Esophagus squamous epithelium (tissue), 5 donors: ENCODE measurements at places on chromosomes 12 and 14.

DNA sequence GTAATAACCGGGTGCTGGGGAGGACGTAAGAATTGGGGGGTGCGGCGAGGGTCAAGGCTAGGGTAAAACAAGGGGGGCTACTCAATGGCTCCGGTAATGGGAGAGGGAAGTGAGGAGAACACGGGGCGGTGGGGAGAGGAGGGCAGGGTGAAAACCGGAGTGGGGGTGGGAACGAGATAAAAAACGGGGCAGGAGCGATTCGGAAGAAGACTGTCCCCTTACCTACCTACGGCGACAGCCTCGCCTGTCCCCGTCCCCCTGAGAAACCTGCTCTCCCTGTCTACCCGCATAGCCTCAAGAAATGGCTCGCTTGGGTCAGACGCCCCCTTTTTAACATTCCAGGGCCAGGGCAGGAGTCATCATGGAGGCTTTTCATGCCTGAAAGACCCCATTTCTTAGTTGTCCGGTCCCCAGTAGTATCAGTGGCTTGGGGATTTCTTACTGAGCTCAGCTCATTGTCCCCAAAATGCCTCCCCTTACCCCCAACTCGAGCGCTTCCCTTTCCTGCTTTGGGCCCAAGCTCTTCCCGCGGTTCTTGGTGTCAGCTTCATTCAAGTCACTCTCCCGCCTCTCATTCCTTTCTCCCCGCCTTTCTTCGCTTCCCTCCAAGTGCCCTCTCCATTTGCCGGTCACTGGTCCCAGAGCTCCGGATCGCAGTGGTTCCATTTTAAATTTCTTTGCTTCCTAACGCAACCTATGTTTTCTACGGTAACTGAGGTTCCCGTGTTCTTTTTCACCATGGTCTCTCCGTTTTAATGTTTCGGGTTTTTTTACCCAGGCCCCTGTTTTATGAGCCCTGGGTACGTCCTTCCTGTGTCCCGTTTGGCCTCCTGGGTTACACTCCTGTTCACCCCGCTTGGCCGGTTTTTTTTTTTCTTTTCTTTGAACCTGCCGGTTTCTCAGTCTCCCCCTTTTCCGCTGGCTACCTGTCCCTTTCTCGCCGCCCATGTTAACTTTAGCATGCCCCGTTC is 1.2 kb upstream of the WSB2 start:
- no peak for DNase-seq

DNA sequence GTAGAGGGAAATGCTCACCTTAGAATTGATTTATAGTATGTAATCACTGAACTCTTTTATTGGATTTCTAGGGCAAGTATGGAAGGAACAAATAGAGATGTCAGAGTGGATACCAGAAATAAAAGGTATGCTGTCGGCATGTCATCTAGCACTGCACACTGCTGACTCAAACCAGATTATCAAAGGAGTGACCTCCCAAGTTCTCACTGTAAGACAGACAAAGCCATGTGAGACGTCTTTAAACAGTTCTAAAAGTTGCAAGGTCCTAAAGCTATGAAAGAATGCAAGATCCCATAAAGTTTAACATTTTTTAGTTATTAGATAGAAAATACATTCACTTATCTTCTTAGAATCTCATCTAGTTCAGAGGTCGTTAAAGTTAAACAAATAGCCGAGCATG is 70.0 kb upstream of the CPM start:
- no peak for DNase-seq

DNA sequence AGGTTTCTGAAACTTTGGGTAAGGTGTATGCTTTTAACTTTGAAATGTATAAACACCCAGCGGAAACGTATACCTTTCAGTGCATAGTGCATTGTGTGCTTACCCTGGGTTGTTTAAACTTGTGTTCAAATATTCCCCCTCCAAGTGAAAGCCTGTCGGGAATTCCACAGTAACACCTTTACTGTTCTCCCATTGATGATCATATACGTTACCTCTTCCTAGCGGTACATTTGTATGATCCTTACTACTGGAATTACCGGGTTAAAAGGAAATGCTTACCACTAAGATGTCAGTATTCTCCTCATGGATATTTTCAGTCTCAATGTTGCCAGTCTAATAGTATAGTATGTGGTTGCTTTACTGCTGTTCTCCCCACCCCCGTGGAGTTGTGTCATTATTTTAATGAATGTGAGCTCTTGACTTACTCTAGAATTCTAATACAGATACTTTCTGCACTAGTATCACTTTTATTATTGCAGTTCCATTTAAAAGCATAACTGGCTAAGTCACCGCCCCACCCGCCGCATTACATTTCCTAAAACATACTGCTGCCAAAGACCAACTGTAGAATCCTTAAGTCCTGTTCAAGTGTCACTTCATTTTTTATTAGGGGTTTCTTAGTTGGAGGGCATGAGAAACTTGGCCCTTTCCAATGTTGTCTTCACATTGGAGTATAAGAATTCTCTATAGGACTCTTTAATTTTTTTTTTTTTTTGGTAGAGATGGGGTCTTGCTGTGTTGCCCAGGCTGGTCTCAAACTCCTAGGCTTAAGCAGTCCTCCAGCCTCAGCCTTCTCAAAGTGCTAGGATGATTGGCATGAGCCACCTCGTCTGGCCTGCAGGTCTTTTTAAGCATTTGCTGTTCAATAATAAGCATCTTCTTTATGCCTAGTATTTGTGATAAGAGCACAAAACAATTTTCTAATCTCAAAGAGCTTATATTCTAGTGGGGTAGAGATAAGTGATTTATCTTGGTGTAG is 24.9 kb downstream of the NUDT4 start:
- no peak for DNase-seq

DNA sequence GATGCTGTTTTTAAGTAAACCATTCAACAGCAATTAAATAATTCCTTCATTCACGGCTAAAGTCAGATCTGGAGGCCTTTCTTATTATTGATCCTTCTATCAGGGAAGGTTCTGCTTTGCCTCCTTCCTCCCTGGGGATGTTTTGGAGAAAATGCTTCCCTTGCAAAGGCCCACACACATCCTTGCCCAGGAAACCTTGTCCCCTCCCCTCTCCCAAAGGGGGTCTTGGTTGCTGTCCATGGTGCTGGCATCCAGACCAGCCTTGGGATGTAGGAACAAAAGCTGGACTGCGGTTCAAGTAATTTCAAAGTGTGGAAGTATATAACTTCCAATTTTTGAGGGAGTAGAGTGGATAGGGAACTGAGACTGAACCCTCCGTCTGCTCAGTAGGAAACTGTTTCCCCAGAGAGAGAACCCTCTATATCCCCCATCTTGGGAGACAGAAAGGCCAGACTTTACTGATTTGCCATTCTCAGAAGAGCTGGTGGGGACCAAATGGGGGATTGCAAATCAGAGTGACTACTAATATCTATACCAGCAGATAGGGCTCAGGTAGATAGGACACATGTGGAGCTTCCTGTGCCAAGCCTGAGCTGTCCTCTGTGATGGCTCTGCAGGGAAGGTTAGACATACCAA is 5.6 kb downstream of the MARCHF9 start:
- no peak for DNase-seq

- no peak for DNase-seq
Observed at GRCh38 chr12:120373683-120374082, 4.7 kb upstream of the MSI1 start.

DNA sequence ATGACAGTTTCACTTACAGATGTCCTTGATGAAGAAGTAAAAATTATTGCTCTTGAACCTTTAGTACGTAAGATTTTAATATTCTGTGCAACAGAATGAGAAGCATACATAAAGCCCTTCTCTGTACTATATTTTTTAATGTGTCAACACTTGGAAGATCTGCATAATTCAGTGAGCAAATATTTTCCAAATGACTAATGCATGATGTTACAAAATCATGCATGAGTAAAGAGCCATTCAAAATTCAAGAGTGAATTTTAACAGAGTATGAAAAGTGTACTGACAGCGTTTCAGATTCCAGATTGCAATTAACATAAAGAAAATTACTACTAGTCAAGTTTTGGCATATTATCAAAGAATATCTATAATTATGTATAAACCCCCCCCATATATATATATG is 101.4 kb upstream of the BBS10 start:
- DNase-seq = no peak

GRCh38 chr14:33413381-33413780 is 474.7 kb downstream of the NPAS3 start:
- no peak for DNase-seq

GRCh38 chr12:102095677-102096263 is 24.1 kb downstream of the NUP37 start:
- DNase-seq = no peak

DNA sequence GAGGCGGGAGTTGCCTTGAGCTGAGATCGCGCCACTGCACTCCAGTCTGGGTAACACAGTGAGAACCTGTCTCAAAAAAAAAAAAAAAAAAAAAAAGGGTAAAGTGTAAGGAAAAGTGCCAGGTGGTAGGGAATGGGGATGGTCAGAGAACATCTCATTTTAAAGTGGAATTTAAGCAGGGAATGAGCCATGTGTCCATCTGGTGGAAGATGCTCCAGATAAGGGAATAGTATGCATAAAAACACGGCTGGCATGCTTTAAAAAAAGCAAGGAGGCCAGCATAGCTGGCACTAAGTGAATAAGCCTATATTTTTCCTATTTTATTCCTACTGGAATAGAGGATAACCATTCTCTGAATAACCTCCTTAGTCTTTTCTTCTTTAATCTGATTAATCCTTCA is 33.7 kb downstream of the FAM186A start:
- no peak for DNase-seq

GRCh38 chr14:77598366-77599070 is 17.9 kb downstream of the SPTLC2 start:
- DNase-seq = no peak

- DNase-seq = no peak
Observed at GRCh38 chr12:99133401-99133800, 488.3 kb downstream of the APAF1 start.

- DNase-seq = no peak
Observed at GRCh38 chr12:13167226-13167625, 29.3 kb upstream of the EMP1 start.

- no peak for DNase-seq
Observed at GRCh38 chr14:44979273-44979672, 17.3 kb downstream of the TOGARAM1 start.

- no peak for DNase-seq
Observed at GRCh38 chr14:36817071-36817930, 155.6 kb downstream of the PAX9 start.

- no peak for DNase-seq
Observed at GRCh38 chr14:51490205-51490604, 161.5 kb upstream of the FRMD6 start.

DNA sequence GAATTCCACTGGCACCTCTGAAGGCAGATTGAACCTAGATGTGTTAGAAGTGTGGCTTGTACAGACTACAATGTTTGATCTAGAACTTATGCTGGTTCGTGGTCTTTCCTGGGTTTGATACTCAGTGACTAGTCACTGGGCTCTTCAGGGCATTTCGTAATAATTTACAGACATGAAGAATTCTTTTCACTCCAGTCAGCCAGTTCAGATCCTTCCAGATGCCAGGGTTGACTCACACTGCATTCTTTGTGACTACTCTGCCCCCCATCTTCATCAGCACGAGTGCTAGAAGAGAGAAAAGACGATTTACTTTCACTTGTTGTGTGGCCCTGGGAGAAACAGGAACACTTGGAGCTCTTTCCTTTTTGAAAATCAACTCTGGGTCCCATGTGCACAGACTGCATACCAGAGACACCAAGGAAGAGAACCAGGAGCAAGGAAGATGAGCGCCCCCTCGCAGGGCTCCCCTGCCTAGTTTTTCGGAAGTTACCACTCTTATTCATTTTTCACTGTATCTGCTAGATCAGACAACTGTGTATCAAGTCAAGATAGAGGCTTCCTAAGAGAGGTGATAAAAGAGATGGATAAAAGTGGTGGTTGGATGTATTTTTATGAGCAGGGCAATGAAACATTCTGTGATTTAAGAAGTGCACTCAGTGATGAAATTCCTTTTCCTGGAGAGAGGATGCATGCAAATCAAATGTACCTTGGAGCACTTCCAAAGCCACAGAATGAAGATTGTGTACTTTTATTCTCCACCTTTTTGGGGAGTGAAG is 33.5 kb upstream of the EVL start:
- no peak for DNase-seq

GRCh38 chr12:92072112-92072511 is 73.5 kb downstream of the BTG1 start:
- DNase-seq = no peak

- no peak for DNase-seq
Observed at GRCh38 chr14:60710494-60710893, 13.7 kb downstream of the SIX4 start.

GRCh38 chr14:65344011-65344410 is 68.5 kb upstream of the FUT8 start:
- no peak for DNase-seq

DNA sequence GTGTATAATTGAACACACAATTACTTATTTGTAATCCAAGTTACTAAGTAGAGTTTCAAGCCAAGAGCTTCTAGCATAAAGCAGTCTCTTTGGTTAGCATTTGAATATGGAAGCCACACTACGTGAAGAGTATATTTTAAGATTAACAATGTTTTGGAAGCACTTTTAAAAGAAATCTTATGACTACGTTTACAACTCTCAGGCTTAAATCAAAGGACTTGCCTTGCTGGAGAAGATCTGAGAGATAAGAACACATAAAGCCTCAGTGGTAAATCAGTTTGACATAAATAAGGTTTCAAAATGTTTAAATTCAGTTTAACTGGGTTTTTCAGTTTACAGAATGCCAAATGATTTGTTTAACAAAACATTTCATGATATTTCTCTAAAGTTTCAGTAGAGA is 161.9 kb upstream of the PDE3A start:
- DNase-seq = no peak

- DNase-seq = no peak
Observed at GRCh38 chr12:44101475-44101874, 265.6 kb downstream of the TMEM117 start.

DNA sequence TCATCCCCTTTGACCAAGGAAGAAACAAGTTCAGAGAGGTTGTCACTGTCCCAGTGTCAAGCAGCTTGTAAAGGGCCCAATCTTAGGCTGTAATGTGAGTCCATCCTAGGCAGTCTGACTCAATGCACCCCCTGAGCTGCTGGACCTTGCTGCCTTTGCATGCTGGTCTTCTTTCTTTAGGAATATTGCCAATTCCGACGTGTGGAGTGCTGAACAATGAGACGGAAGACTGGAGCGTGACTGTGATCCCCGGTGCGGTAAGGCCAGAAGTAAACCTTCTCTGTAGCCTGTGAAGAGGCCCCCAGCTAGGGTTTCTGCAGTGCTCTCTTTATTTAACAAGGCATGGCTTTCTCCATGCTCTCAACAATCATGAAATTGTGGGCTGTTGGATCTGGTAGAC is 963 bp downstream of the TCTN2 start:
- no peak for DNase-seq

DNA sequence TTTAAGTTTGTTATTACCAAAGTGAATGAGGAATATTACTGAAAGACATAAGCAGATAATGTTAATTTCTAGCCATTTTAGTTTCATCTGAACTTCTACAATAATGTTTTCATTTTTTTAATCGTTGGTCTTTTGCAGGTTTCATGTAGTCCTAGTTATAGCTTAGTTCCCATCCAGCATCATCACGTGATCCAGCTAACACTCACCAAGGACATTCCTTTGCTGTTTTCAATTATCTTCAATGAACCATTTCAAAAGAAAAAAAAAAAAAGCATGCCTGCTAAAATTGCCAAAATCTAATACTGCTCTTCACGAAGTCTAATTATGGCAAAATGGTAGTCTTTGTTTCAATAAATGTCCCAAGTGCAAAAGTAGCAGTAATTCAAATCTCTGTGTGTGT is 187.7 kb upstream of the ATXN7L3B start:
- no peak for DNase-seq
